ENCODE measurements at places on chromosomes 7 and 10. TPM values are rescaled to one million over a fixed set of nuclear protein-coding genes. Genes with fewer than 3 reads are reported as not detected.

- H3K4me1 ChIP-seq: peaks cover 14% of the 10 kb centered on the region
- no peak overlapping the region for H3K4me3 ChIP-seq
- no peaks in the 10 kb centered on the region for H3K27me3 ChIP-seq
- no peak for DNase-seq
- no peaks in the 10 kb centered on the region for H3K36me3 ChIP-seq
These were observed 84.0 kb downstream of the SORBS1 start for GRCh38 chr10:95477175-95477520.

The AKR1C8 gene
- not detected for total RNA-seq

GRCh38 chr10:1809139-1809741, 71.9 kb upstream of the ADARB2 start:
- no peaks in the 10 kb centered on the region for H3K36me3 ChIP-seq
- H3K27ac ChIP-seq: no peak overlapping the region
- no peaks in the 10 kb centered on the region for H3K27me3 ChIP-seq

The CRPPA gene
- total RNA-seq: 3.3 TPM

- no peaks in the 10 kb centered on the region for H3K27me3 ChIP-seq
- H3K36me3 ChIP-seq: no peaks in the 10 kb centered on the region
- H3K27ac ChIP-seq: no peak overlapping the region
These were observed 3.2 kb downstream of the GLI3 start for GRCh38 chr7:42233695-42234331.

- DNase-seq: no peak
- no peak overlapping the region for H3K27ac ChIP-seq
- no peaks in the 10 kb centered on the region for H3K27me3 ChIP-seq
These were observed 338.8 kb downstream of the NRG3 start for GRCh38 chr10:82213784-82214183.

- no peaks in the 10 kb centered on the region for H3K36me3 ChIP-seq
- no peaks in the 10 kb centered on the region for H3K27me3 ChIP-seq
- DNase-seq: peak; percentile 61
- no peak overlapping the region for H3K4me3 ChIP-seq
These were observed 24.8 kb upstream of the EIF5AL1 start for GRCh38 chr10:79487296-79488194.

DNA sequence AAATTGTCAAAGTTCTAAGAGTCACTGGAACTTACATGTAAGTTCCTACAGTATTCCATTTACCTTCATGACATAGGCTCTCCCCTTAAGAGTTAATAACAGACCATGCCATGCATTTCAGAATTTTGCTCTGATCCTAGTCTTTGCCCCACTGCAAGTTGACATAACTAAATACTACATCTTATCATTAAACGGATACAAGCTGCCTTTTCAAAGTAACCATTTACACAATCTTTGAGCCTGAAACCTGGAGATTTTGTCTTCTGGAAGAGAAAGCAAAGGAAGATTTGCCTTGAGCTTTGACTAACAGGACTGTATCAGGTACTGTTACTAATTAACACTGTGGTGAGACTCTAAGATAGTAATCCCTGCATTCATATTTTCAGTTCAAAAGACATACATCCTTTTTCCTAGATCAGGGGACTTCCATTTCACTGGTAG, 9.3 kb upstream of the AKR1D1 start:
- H3K27ac ChIP-seq: no peak overlapping the region
- H3K27me3 ChIP-seq: no peaks in the 10 kb centered on the region
- DNase-seq: no peak
- no peak overlapping the region for H3K4me3 ChIP-seq
- no peaks in the 10 kb centered on the region for H3K36me3 ChIP-seq

GRCh38 chr7:116249969-116250553, 39.7 kb downstream of the TES start:
- no peaks in the 10 kb centered on the region for H3K4me1 ChIP-seq
- no peak overlapping the region for H3K4me3 ChIP-seq
- no peaks in the 10 kb centered on the region for H3K27me3 ChIP-seq
- no peak for DNase-seq
- H3K36me3 ChIP-seq: no peaks in the 10 kb centered on the region

DNA sequence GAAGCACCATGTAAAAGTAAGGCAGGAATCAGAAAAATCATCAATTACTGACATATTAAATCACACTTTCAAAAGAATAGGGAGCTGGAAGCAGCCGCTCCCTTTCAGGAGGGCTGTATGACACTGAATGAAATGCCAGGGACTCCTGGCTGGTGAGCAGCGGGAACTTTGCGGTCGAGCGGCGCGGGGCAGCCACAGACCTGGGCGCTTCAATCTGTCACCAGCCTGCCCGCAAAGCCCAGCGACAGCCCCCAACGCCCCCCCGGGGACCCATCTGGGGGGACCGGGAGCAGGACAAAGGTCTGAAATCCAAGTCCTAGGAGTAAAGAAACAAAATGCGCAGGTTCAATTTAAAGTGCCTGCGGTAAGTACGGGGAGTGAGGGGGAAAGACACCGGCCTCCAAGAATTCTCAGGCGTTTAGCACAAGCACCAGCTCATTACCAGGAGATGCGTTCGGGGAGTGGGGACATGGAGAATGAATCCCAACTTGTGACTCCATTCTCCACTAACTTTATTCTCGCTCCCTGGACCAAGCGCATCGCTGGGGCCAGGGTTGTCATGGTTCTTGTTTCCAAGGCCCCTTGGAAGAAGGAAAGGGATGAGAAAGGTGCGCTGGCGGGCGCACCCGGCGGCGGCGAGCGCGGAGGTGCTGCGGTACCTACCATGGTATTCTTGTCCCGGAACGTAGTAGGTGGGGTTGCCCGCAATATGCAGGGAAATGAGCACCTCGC, 824 bp downstream of the RELN start:
- no peaks in the 10 kb centered on the region for H3K4me1 ChIP-seq
- DNase-seq: no peak
- no peaks in the 10 kb centered on the region for H3K36me3 ChIP-seq
- H3K27me3 ChIP-seq: peaks cover 32% of the 10 kb centered on the region
- no peak overlapping the region for H3K4me3 ChIP-seq

DNA sequence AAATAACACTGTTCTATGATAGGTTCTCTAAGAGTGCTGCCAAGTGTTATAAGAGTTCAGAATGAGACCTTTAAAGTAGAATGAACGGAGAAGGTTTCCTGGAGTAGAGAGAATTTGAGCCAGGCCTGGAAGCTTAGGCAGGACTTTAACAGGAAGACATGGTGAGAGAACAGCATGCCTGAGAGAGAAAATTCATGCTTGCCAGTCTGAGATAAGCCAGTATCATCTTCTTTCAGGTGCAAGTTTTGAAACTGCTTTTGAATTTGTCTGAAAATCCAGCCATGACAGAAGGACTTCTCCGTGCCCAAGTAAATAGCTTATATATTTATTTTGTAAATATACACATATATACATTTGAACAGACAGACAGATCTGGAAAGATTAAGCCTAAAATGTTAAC, 22.1 kb downstream of the ARMC10 start:
- no peak for DNase-seq
- H3K4me1 ChIP-seq: no peaks in the 10 kb centered on the region
- no peak overlapping the region for H3K27ac ChIP-seq
- no peaks in the 10 kb centered on the region for H3K36me3 ChIP-seq

GRCh38 chr10:43939939-43940820, 291.5 kb upstream of the ZNF32 start:
- no peak overlapping the region for H3K4me3 ChIP-seq
- H3K27me3 ChIP-seq: no peaks in the 10 kb centered on the region
- H3K4me1 ChIP-seq: no peaks in the 10 kb centered on the region
- peak; percentile 31 for DNase-seq
- no peaks in the 10 kb centered on the region for H3K36me3 ChIP-seq

GRCh38 chr10:122455376-122456079, 1.1 kb downstream of the ARMS2 start:
- H3K4me3 ChIP-seq: no peak overlapping the region
- H3K27ac ChIP-seq: no peak overlapping the region
- DNase-seq: no peak
- H3K27me3 ChIP-seq: no peaks in the 10 kb centered on the region

GRCh38 chr10:72812415-72812752, 81.2 kb upstream of the OIT3 start:
- H3K4me3 ChIP-seq: no peak overlapping the region
- H3K27me3 ChIP-seq: no peaks in the 10 kb centered on the region
- H3K27ac ChIP-seq: no peak overlapping the region
- no peaks in the 10 kb centered on the region for H3K4me1 ChIP-seq
- no peak for DNase-seq

DNA sequence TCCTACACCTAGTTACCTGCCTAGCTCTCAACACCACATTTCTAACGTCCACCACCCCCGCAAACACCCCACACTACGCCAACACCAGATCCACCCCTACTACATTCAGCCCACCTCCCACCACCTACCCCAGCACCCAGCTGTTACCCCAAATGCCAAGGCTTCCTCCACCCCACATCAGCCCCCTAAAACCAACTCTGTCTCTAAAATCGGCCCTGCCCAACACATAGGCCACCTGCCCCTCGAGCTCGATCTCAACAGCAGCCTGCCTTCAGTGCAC, 53.3 kb upstream of the SLF2 start:
- no peaks in the 10 kb centered on the region for H3K27me3 ChIP-seq
- no peak overlapping the region for H3K4me3 ChIP-seq
- no peaks in the 10 kb centered on the region for H3K4me1 ChIP-seq
- no peak for DNase-seq
- H3K36me3 ChIP-seq: no peaks in the 10 kb centered on the region

- H3K27me3 ChIP-seq: no peaks in the 10 kb centered on the region
- H3K36me3 ChIP-seq: no peaks in the 10 kb centered on the region
- H3K4me1 ChIP-seq: no peaks in the 10 kb centered on the region
- no peak overlapping the region for H3K27ac ChIP-seq
- no peak overlapping the region for H3K4me3 ChIP-seq
These were observed 20.2 kb downstream of the CALML3 start for GRCh38 chr10:5545011-5545410.

The ADARB2 gene
- 1.2 TPM for total RNA-seq

DNA sequence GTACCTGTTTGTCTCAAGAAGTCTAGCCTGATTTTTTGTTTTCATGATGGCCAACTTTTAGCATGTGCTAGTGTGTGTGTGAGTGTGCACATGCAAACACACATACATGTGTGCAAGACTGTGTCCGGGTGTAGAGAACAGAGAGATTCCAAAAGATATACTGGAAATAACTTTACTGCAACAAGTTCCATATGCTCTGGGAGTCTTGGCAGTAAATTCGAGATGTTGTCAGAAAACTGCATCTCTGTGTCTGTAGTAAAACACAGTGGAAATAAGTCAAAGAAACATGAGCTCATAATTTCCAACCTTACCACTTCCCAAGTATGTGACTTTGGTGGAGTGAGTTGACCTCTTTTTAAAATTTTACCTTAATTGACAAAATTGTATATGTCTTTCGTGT, 950.8 kb upstream of the C7orf33 start:
- no peaks in the 10 kb centered on the region for H3K4me1 ChIP-seq
- no peak overlapping the region for H3K27ac ChIP-seq
- no peaks in the 10 kb centered on the region for H3K27me3 ChIP-seq
- no peak for DNase-seq

The ANXA8 gene
- total RNA-seq: 0.42 TPM

- no peaks in the 10 kb centered on the region for H3K36me3 ChIP-seq
- no peaks in the 10 kb centered on the region for H3K27me3 ChIP-seq
- no peak overlapping the region for H3K27ac ChIP-seq
- H3K4me3 ChIP-seq: no peak overlapping the region
These were observed 198.3 kb downstream of the BAMBI start for GRCh38 chr10:28875549-28876081.

The ZNF783 gene
- total RNA-seq: 13.8 TPM

DNA sequence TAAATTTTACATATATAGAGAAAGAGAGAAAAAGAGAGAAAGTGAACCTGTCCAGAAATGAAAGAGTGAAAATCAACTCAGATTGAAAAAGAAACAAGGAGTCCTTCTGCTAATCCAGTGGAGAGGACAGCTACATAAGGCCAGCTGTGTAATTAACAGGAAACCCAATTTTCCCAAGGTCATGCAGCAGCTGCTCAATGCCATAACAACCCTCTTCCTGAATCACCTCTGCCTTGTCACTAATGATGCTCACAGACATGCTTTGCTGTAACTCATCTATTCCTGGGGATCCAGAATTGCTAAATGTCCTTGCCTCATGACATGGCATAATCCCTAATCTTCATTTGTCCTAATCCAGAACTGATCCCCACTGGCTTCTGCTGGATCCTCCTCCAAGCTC, 288.6 kb downstream of the NEBL start:
- no peaks in the 10 kb centered on the region for H3K36me3 ChIP-seq
- no peaks in the 10 kb centered on the region for H3K4me1 ChIP-seq
- H3K4me3 ChIP-seq: no peak overlapping the region
- no peaks in the 10 kb centered on the region for H3K27me3 ChIP-seq
- no peak overlapping the region for H3K27ac ChIP-seq

GRCh38 chr10:4332764-4333458, 493.1 kb upstream of the AKR1E2 start:
- DNase-seq: no peak
- H3K4me3 ChIP-seq: no peak overlapping the region
- H3K4me1 ChIP-seq: no peaks in the 10 kb centered on the region
- H3K36me3 ChIP-seq: no peaks in the 10 kb centered on the region

The CPVL gene
- 3.2 TPM for total RNA-seq

DNA sequence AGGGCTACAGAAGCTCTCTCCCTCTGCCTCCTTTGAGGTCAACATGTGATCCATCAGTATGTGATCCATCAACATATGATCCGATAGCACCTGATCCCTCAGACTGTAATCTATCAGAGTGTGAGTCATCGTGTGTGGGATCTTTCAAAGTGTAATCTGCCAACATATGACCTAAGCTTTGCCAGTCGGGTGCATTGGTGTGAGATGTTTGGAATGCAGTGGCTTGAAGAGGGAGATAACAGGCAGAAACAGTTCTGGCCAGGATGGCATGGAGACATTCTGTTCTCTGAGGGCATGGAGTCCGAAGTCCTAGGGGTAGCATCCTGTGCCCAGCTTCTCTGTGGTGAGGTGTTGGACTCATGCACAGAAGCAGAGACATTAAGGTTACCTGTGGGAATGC, 217.7 kb upstream of the ETV1 start:
- H3K4me1 ChIP-seq: no peaks in the 10 kb centered on the region
- no peaks in the 10 kb centered on the region for H3K36me3 ChIP-seq
- no peak overlapping the region for H3K4me3 ChIP-seq
- no peak for DNase-seq
- no peaks in the 10 kb centered on the region for H3K27me3 ChIP-seq
- no peak overlapping the region for H3K27ac ChIP-seq

- no peak for DNase-seq
- peaks cover 11% of the 10 kb centered on the region for H3K4me1 ChIP-seq
- H3K4me3 ChIP-seq: no peak overlapping the region
- no peaks in the 10 kb centered on the region for H3K27me3 ChIP-seq
- no peaks in the 10 kb centered on the region for H3K36me3 ChIP-seq
- no peak overlapping the region for H3K27ac ChIP-seq
These were observed 161.6 kb downstream of the NRCAM start for GRCh38 chr7:108294595-108294994.

The TFPI2 gene
- total RNA-seq: 13.9 TPM

The SUN3 gene
- total RNA-seq: not detected

The NOS3 gene
- total RNA-seq: 15.9 TPM

All from adrenal gland (tissue), 19 donors.